ENCODE measurements at places on chromosomes 2 and 18. TPM values are rescaled to one million over a fixed set of nuclear protein-coding genes. Genes with fewer than 3 reads are reported as not detected.

- no peak for DNase-seq
These were observed 10.1 kb downstream of the TEX51 start for GRCh38 chr2:126908721-126909177.

DNA sequence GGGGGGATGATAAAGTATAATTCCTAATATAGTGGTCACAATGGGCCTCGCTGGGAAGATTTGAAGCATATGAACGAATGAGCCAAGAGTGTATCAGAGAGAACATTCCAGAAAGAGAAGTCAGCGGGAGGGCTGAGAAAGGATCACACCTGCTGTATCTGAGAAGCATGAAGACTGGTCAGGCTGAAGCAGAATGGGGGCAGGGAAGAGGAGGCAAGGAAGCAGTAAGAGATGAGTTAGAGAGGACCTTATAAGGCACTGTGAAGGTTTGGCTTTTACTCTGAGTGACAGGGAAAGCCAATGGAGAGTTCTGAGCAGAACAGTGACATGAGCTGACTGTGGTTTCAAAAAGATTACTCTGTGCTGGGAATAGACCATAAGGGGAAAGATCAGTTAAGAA, 73.5 kb downstream of the CHN1 start:
- no peak for DNase-seq

- DNase-seq: no peak
These were observed 125.8 kb downstream of the OSBPL6 start for GRCh38 chr2:178320011-178320585.

GRCh38 chr2:53562407-53562806, 205.2 kb upstream of the CHAC2 start:
- no peak for DNase-seq

GRCh38 chr18:22591222-22591621, 173.5 kb upstream of the CTAGE1 start:
- peak; percentile 56 for DNase-seq

- no peak for DNase-seq
These were observed 40.7 kb upstream of the TEX51 start for GRCh38 chr2:126858013-126858412.

DNA sequence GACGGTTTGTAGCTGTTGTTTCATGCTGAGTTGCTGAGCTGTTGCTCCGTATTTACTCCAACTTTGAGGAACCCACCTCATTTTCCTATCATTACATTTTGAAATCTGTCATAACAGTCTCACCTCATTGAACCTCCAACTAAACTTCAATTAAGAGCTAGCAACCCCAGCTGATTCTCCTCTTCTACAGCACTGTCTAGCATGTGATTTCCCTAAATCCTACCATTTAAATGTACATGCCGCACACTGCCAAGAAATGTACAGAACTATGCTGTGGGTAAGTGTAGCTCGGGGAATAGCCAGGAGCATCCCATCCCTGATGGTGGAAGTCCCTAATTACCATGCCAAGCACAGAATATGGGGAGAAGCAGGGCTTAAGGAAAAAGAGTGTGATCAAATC, 299.9 kb downstream of the AFF3 start:
- peak; percentile 60 for DNase-seq

- DNase-seq: no peak
These were observed 9.9 kb downstream of the ACVR1 start for GRCh38 chr2:157866202-157866601.

- no peak for DNase-seq
These were observed 38.3 kb upstream of the GREB1L start for GRCh38 chr18:21203542-21204241.

DNA sequence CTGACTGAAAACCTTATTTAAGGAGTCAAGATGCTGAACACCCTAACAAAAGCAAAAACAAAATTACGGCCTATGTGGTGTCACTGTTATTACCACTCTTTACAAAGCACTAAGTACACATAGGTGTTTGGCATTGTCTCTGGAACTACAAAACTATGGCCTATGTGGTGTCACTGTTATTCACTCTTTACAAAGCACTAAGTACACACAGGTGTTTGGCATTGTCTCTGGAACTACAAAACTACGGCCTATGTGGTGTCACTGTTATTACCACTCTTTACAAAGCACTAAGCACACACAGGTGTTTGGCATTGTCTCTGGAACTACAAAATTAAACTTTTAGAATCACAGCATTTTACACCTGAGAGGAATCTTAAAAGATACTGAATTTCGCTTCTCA, 47.4 kb downstream of the SLC35F5 start:
- no peak for DNase-seq

- DNase-seq: no peak
These were observed 74.9 kb upstream of the GPR45 start for GRCh38 chr2:105166688-105167087.

GRCh38 chr2:108315444-108315934, 26.8 kb downstream of the SULT1C2 start:
- DNase-seq: peak; percentile 30

- DNase-seq: no peak
These were observed 180.6 kb downstream of the CTIF start for GRCh38 chr18:48719388-48719787.

DNA sequence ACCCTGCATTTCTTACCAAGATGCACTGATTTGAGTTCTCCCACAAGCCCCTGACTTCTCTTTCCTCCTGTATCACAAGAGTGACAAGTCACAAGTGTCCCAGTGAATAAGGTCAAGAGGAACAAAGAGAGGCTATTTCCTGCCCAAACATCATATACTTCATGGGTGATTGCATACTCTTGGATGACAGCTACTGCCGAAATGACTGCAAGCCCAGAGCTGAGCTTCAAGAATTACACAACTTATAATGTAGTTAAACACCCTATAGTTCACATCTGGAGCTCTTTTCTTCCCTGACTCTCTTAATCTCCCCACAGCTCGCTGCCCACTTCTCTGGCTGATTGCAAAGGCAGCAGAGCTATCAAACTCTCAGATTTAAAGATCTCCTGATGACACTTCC, 289.7 kb upstream of the PARD3B start:
- peak; percentile 33 for DNase-seq

DNA sequence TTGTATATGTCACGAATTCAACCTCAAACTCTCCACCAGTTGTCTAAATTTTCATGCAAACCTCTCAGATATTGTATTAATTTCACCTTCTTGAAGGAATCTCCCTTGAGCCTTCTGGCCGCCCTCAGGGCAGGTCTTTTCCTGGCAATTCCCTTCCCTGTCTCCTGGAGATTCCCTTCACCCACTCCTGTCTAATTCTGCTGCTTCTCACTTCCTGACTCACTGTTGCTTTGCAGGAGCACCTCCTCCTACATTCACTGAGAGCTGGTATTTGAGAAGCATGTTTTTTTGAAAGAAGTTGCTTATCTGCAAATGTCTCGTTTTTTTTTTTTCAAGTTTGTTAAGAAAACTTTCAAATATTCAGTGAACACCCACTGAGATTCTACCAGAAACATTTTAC, 79.9 kb upstream of the OTOS start:
- DNase-seq: no peak

DNA sequence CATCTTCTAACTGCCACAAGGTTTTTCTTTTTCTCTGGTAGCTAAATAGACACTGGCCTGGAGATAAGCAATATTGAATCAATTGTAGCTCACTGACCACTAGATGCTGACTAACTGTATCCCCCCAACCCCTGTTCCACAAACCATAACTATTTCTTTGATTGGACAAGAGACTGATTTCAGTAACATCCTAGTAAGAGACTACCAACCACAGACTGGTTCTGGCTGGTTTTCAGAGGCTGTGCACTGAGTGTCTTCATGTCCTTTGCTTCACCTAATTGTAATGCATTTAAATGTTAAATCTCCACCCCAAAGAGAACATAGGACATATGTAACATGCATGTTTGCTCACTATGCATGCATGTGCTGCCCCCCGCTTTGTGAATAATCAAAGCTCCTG, 3.2 kb upstream of the AAK1 start:
- DNase-seq: no peak

GRCh38 chr2:190512539-190513095, 21.9 kb downstream of the NEMP2 start:
- DNase-seq: no peak

DNA sequence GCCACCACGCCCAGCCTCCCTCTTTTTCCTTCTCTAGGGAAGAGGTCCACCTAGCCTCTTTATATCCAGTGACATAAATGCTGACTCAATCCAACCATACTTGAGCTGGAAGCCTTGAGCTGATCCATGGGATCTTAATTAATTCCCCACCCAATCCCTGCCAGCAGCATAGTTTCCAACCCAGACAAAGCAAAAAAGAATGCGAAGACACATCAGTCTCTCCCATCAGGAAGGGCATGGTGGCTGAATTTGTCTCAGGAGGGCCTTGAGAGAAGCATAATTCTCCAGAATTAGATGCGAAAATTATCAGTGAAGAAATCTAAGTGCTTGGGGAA, 22.5 kb downstream of the CASP10 start:
- DNase-seq: no peak

- DNase-seq: no peak
These were observed 45.2 kb downstream of the ST3GAL5 start for GRCh38 chr2:85843543-85843942.

GRCh38 chr2:64119369-64119768, 24.9 kb downstream of the PELI1 start:
- DNase-seq: no peak

GRCh38 chr2:213016984-213017351, 134.4 kb downstream of the IKZF2 start:
- no peak for DNase-seq

DNA sequence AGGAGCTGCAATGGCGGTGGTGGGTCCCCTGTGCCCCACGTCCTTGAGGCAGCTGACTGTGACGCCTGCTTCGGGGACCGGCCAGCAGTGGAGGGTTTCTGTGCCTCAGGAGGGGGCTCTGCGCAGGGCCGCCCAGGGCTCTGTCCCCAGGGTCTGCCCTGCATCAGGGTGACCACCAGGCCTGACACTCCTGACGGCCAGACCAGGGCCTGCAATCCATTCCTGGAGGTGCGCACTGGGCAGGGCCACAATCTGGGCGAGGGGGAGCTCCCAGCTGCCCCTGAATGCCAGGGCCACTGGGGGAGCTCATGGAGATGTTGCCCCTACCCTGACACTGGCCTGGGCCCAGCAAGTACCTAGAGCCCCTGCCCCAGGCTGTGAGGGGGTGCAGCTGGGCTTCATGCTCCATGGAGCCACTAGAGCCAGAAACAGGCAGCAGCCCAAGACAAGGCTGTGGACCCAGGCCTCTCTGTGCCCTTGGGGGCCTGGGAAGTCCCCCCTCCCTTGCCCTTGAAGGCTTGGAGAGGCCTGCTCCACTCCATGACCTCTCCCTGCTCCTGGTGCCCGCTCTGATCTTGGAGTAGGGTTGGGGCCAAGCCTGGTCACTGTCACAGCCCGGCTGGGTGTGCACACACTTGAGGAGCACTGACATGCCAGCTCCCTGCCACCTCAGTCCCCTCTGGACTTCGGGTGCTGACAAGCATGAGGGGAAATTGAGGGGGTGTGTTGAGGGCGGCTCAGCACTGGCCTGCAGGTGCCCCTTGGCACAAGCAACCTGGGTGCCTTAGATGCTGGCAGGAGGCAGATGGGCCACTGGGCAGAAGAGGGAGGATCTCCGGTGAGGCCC, 55.9 kb downstream of the LDAH start:
- DNase-seq: no peak

DNA sequence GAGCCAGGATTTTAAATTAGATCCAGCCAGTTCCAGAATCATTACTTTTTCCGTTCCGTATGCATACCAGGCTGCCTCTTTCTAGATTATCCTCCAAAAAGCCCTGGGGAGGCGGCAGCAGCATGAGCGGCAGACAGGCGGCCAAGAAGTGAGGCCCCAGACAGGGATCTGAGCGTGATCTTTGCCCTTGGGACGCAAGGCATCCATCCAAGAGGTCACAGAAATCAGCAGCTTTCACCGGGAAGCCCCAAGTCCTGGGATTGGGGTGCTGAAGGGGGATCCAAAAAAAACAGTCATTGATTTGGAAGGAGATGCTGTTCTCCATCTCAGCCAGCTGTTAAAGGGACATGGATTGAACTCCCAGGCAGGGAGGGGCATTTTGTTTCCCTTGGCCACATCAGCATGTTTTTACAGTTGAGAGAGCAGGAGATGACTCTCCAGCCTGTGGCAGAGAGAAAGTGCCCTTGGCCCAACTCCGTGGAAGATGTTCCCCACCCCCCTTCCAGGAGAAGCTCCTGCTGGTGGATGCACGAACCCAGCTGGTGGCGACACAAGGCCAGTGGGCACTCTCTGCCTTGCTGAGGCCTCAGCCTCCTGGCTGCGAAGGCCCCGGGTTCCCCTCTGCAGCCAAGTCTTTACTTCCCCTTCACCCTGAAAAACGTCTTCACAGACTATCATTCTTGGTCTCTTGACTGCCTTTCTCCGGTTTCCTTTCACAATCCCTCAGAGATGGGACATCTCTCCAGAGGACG, 265.6 kb downstream of the ANAPC1 start:
- DNase-seq: peak; percentile 28

DNA sequence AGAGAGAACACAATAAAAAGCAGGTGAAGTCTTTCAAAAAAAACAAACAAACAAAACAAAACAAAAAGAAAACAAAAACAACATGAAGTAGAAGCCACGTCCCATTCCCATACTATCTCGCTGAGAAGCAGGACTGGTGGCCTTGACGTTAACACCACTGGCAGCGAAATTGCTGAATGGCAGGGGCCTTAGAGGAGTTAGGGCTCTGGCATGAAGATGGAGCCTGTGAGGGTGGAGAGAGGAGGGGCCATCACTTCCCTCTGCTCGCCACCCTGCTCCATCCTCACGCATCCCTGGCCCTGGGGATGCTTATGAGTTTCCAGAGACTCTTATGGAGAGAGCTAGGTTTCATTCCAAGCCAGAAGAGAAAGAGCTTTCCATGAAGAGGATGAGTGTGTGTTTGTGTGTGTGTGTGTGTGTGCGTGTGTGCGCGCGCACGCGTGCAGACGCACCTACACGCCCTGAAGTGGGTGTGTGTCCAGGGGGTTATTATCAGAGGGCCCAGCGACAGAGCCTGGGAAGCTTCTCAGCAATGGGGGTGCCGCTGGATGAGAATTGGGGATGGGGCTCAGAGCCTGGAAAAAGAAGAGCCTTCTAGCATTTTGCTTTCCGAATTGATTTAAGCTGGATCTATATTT, 20.4 kb upstream of the IMPA2 start:
- DNase-seq: no peak

DNA sequence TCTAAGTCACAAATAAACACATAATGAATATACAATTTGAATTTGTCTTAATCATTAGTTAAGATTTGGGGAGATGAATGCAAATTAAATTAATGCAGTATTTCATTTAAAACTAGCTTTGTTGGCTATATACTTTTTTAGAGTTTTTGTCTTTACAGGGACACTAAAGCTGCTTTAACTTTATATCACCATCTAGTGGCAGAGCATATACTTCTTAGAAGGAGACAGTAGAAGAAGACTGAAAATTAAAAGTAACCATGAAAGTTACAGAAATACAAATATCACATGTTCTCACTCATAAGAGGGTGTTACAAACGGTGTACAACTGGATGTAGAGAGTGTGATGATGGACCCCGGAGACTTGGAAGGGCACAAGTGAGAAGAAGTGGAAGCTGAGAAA, 268.3 kb upstream of the NETO1 start:
- no peak for DNase-seq

Gene HOXD13
- not detected for polyA plus RNA-seq

Gene TLX2
- polyA plus RNA-seq: 0.06 TPM

Gene CFAP221
- 13.4 TPM for polyA plus RNA-seq

Gene DPP10
- polyA plus RNA-seq: 7.1 TPM

Gene ZNF804A
- polyA plus RNA-seq: 0.05 TPM

Gene TTC39C
- polyA plus RNA-seq: 13.2 TPM

Data from right lung (tissue), 10 donors.